Activated naive CD8-positive, alpha-beta T cell treated with anti-CD3 and anti-CD28 coated beads, Interleukin-2, amount 10 ng/mL, durations not matched to agents 7 days and 5 days (primary cell): ENCODE measurements at places on chromosomes 16 and 17. TPM values are rescaled to one million over a fixed set of nuclear protein-coding genes. Genes with fewer than 3 reads are reported as not detected.

GRCh38 chr17:40287159-40287493 is 553 bp upstream of the CDC6 start:
- peak overlapping the region; percentile 100 for H3K4me3 ChIP-seq
- peak overlapping the region; percentile 99 for H3K27ac ChIP-seq
- H3K27me3 ChIP-seq = no peaks in the 10 kb centered on the region
- H3K4me1 ChIP-seq = peaks cover 40% of the 10 kb centered on the region
- peaks cover 20% of the 10 kb centered on the region for H3K36me3 ChIP-seq

- H3K4me1 ChIP-seq = peaks cover 4% of the 10 kb centered on the region
- H3K36me3 ChIP-seq = no peaks in the 10 kb centered on the region
- peaks cover 11% of the 10 kb centered on the region for H3K27me3 ChIP-seq
- DNase-seq = no peak
- H3K4me3 ChIP-seq = no peak overlapping the region
Measured at GRCh38 chr17:8133941-8134340, 10.0 kb upstream of the HES7 start.

- H3K4me1 ChIP-seq = peaks cover 18% of the 10 kb centered on the region
- peak overlapping the region; percentile 16 for H3K27ac ChIP-seq
- peaks cover 7% of the 10 kb centered on the region for H3K36me3 ChIP-seq
Measured at GRCh38 chr16:30758988-30759491, 2.8 kb downstream of the CFAP119 start.

DNA sequence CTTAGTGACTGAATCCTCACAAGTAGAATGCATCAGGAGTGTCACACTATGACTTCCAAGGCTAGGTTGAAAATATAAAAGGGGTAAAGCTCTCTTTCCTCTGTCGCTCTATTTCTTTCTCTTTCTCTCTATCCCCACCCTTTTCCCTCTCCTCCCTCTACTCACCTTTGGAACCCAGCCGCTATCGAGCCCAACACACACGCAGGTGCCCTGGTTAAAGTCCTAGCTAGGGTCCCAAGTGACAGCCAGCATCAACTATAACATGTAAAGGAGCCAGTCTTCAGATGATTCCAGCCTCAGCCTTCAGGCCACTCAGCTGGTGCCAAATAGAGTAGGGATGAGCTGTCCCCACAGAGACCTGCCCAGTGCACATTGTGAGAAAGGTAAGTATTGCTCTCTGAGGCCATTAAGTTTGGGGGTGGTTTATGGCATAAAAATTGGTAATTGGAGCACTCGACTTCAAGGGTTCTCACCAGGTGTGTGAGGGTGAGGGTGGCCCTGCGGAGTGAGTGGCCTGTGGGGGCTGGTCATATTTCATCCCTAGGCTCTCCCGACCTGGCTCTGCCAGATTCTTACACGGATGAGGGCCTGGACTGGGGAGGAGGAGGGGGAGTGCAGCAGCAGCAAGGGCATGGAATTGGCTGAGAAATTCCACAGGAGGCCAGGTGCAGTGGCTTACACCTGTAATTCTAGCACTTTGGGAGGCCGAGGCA is 14.9 kb upstream of the C16orf54 start:
- H3K27me3 ChIP-seq = no peaks in the 10 kb centered on the region
- peak overlapping the region; percentile 34 for H3K27ac ChIP-seq
- H3K36me3 ChIP-seq = no peaks in the 10 kb centered on the region
- H3K4me1 ChIP-seq = peaks cover 5% of the 10 kb centered on the region

Gene MAF
- 8.8 TPM for total RNA-seq

GRCh38 chr17:21061971-21062526 is 19.2 kb upstream of the USP22 start:
- no peaks in the 10 kb centered on the region for H3K36me3 ChIP-seq
- no peak overlapping the region for H3K4me3 ChIP-seq
- DNase-seq = no peak
- H3K4me1 ChIP-seq = no peaks in the 10 kb centered on the region

Gene NPW
- total RNA-seq = 0.42 TPM

GRCh38 chr17:66371561-66371960 is 69.1 kb downstream of the PRKCA start:
- H3K27me3 ChIP-seq = no peaks in the 10 kb centered on the region
- H3K27ac ChIP-seq = no peak overlapping the region
- DNase-seq = no peak

DNA sequence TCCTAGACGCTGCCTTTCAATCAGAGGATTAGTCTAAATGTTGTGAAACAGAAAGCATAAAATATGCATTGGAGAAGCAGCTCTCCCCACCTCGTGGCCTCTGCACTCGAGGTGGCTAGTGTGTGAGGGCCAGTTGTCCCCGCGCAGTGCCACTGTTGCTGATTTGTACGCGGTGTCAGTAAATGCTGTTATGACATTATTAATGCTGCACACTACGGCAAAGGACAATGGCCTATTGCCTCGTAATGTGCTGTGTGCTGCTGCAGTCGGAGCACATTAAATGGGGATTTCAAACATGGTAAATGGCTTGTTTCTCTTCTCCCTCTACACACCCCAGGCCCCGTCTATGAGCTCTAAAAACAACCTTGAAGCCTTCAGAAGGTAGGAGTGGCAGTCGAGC is 5.7 kb upstream of the MGAT5B start:
- DNase-seq = no peak
- no peaks in the 10 kb centered on the region for H3K4me1 ChIP-seq
- no peaks in the 10 kb centered on the region for H3K36me3 ChIP-seq

GRCh38 chr17:48247603-48248002 is 140.0 kb downstream of the SNX11 start:
- peaks cover 14% of the 10 kb centered on the region for H3K4me1 ChIP-seq
- no peaks in the 10 kb centered on the region for H3K27me3 ChIP-seq
- no peak for DNase-seq
- H3K4me3 ChIP-seq = no peak overlapping the region

- peaks cover 15% of the 10 kb centered on the region for H3K27me3 ChIP-seq
- H3K4me1 ChIP-seq = no peaks in the 10 kb centered on the region
- no peaks in the 10 kb centered on the region for H3K36me3 ChIP-seq
- H3K4me3 ChIP-seq = no peak overlapping the region
- DNase-seq = no peak
Measured at GRCh38 chr16:79571065-79571902, 29.3 kb downstream of the MAF start.

Gene KRTAP4-9
- not detected for total RNA-seq

- H3K4me3 ChIP-seq = no peak overlapping the region
- peaks cover 10% of the 10 kb centered on the region for H3K36me3 ChIP-seq
- H3K4me1 ChIP-seq = peaks cover 12% of the 10 kb centered on the region
Measured at GRCh38 chr17:81251709-81252301, 12.7 kb downstream of the NDUFAF8 start.

Gene OTOP2
- total RNA-seq = not detected

Gene RECQL5
- 50.8 TPM for total RNA-seq

DNA sequence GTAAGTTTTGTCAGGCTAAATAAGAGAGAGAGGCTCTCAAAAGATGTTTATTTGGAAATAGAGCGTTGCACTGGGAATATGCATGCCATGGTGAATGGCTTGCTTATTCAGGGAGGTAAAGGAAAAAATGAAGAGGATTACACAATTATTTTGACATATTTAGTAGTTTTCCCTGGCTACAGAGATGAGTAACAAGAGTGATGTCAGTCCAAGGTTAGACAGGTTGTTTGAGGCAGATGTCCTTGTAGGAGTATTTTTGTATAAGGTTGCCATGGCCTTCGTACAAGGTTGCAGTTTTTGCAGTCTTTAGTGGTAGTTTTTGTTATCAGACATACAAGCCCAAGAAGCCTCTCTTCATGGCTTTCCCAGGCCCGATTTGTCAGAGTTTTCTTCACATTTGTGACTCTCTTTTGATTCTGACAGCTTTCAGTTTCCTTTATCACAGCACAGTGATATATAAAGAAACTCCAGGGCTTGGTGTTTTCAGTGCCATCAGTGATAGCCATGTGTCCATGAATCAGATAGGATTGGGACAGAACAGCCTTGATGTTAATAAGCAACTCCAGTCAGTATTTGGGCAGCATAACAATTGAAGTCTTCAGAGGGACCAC is 18.7 kb upstream of the LGALS9 start:
- peaks cover 16% of the 10 kb centered on the region for H3K4me1 ChIP-seq
- no peak for DNase-seq
- H3K36me3 ChIP-seq = peaks cover 21% of the 10 kb centered on the region
- H3K4me3 ChIP-seq = no peak overlapping the region

Gene RARA
- 53.6 TPM for total RNA-seq

GRCh38 chr17:61809816-61810392 is 53.4 kb downstream of the BRIP1 start:
- DNase-seq = no peak
- peaks cover 25% of the 10 kb centered on the region for H3K36me3 ChIP-seq
- H3K4me1 ChIP-seq = peaks cover 7% of the 10 kb centered on the region
- no peak overlapping the region for H3K27ac ChIP-seq
- H3K4me3 ChIP-seq = no peak overlapping the region

DNA sequence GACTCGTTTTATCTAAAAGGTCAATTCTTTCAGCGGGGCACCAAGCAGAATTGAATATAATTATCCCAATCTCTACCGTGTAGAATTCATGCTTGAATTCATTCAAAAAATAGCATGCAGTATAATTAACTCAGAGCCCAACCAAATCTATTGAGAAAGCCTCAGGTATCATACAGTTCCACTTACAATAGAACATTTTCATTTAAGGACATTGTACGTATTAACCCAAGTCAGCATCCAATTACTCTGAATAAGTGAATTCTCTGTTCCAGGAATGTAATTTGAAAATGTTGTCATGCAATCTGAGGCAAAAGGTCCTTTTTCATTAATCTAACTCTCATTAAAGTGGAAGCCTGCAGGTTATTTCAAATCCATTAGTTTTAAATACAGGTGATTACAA is 78.5 kb downstream of the SALL1 start:
- H3K4me3 ChIP-seq = no peak overlapping the region
- H3K36me3 ChIP-seq = no peaks in the 10 kb centered on the region
- no peaks in the 10 kb centered on the region for H3K27me3 ChIP-seq
- no peak for DNase-seq

DNA sequence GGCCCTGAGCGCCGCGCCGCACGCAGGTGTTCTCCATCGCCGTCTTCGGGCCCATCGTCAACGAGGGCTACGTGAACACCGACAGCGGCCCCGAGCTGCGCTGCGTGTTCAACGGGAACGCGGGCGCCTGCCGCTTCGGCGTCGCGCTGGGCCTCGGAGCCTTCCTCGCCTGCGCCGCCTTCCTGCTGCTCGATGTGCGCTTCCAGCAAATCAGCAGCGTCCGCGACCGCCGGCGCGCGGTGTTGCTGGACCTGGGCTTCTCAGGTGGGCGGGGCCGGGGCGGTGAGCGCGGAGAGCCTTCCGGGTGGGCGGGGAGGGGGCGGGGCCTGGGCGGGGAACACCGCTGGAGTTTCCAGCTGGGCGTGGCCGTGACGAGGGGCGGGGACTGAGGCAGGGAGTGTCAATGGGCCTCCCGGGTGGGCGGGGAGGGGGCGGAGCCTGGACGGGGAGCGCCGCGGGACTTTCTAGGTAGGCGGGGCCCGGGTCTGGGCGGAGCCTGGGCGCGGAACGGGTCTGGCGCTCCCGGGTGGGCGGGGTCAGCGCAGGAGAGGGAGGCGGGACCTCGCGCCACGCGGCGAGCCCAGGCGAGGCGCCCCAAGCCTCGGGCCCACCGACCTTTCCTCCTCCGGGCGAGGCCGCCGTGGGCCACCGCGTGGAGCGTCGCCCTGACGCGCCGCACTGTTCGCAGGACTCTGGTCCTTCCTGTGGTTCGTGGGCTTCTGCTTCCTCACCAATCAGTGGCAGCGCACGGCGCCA is 2.4 kb downstream of the SYNGR3 start:
- H3K4me1 ChIP-seq = peaks cover 20% of the 10 kb centered on the region
- no peak overlapping the region for H3K27ac ChIP-seq
- H3K36me3 ChIP-seq = peaks cover 8% of the 10 kb centered on the region
- peak; percentile 96 for DNase-seq

Gene PITPNM3
- total RNA-seq = 0.77 TPM

Gene NEK8
- 7.1 TPM for total RNA-seq

Gene HCFC1R1
- 42.6 TPM for total RNA-seq

DNA sequence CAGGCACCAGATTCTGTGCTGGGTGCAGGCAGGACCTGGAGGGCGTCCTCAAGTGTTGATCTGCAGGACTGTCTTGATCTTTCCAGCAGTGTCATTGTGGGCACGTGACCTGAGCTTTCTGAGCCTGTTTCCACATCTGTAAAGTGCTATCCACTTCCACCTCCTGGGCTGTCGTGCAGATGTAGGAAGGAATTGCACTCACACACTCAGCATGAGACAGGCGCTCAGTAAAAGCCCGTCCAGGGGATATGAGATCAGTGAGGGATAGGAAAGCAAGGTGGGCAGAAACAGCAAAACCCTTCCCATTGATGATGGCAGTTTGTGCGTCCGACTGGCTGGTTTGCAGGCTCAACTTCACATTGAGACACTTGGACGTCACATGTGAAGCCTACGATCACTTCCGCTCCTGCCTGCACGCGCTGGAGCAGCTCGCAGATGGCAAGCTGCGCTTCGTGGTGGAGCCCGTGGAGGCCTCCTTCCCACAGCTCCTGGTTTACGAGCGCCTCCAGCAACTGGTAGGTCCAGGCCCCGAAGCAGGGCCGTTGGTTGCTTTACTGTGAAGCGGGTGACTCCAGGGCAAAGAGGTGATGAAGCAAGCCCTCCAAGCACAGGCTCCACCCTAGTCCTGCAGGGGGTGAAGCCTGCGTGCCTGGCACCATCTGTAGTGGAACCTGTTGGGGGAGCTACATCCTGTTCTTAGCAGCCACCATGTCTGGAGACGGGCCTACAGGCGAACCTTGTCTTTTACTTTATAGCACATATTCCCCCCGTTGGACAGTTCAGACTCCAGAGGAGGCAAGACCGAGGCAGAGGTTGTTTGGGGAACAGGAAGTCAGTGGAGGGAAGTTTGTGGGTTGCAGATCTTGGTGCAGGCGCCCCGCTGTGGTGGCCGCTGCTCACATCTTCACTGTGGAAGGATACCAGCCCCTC is 23.0 kb downstream of the METTL22 start:
- peaks cover 38% of the 10 kb centered on the region for H3K36me3 ChIP-seq
- no peaks in the 10 kb centered on the region for H3K27me3 ChIP-seq
- peaks cover 15% of the 10 kb centered on the region for H3K4me1 ChIP-seq
- H3K27ac ChIP-seq = peak overlapping the region; percentile 85

DNA sequence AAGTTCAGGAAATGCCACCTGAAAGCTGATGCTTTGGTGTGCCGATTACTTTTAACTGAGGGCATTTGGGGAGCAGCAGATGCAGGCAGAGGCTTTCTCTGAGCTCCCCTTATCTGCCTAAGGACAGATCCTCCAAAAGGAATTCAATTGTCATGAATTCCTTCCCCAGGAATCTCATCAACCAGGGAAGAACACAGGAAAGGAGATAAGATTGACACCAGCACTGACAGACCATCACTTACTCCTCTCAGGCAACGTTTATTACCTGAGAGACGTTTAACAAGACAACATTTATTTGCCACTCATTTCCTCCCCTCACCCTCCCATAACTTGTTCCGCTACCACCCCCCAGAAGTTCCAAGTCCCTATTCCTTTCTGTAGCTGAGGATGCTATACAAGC is 17.6 kb upstream of the CDRT4 start:
- no peak for DNase-seq
- no peak overlapping the region for H3K27ac ChIP-seq
- H3K27me3 ChIP-seq = no peaks in the 10 kb centered on the region
- no peaks in the 10 kb centered on the region for H3K4me1 ChIP-seq

Gene SCNN1B
- not detected for total RNA-seq
